Breast epithelium (tissue), 4 donors: ENCODE measurements at places on chromosomes 6 and 20. TPM values are rescaled to one million over a fixed set of nuclear protein-coding genes. Genes with fewer than 3 reads are reported as not detected.

- H3K27me3 ChIP-seq = no peaks in the 10 kb centered on the region
- H3K36me3 ChIP-seq = no peaks in the 10 kb centered on the region
- no peak overlapping the region for H3K4me3 ChIP-seq
- no peaks in the 10 kb centered on the region for H3K4me1 ChIP-seq
- no peak overlapping the region for H3K27ac ChIP-seq
Observed at GRCh38 chr6:156026486-156027247, 571.0 kb upstream of the NOX3 start.

DNA sequence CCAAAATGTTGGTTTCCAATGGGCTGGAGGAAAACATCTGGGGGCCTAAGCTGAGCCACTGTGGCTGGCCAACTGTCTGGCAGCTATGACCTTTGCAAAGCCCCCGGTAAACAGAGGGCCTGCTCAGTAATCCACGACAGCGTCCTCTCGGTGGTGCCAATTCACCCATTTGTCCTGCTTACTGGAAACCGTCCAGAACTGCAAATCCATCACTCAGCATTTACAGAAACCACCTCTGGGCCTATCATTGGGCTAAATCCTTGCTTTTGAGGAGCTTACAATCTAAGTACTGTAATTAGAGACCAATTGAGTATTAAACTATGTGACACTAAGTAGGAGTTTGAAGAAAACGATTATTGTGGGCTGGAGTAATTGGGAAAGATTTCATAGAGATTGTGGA is 31.0 kb downstream of the ADAT2 start:
- H3K4me3 ChIP-seq = no peak overlapping the region
- H3K36me3 ChIP-seq = no peaks in the 10 kb centered on the region
- H3K27ac ChIP-seq = no peak overlapping the region
- no peak for DNase-seq
- H3K27me3 ChIP-seq = no peaks in the 10 kb centered on the region

- peaks cover 45% of the 10 kb centered on the region for H3K4me1 ChIP-seq
- no peak for DNase-seq
- no peaks in the 10 kb centered on the region for H3K27me3 ChIP-seq
- H3K4me3 ChIP-seq = no peak overlapping the region
- peak overlapping the region; percentile 99 for H3K27ac ChIP-seq
Observed at GRCh38 chr20:47315339-47316056, 41.0 kb downstream of the ZMYND8 start.

- no peaks in the 10 kb centered on the region for H3K27me3 ChIP-seq
- no peaks in the 10 kb centered on the region for H3K36me3 ChIP-seq
- no peak overlapping the region for H3K27ac ChIP-seq
- no peak overlapping the region for H3K4me3 ChIP-seq
- DNase-seq = no peak
Observed at GRCh38 chr6:125299257-125299656, 2.5 kb downstream of the HDDC2 start.

DNA sequence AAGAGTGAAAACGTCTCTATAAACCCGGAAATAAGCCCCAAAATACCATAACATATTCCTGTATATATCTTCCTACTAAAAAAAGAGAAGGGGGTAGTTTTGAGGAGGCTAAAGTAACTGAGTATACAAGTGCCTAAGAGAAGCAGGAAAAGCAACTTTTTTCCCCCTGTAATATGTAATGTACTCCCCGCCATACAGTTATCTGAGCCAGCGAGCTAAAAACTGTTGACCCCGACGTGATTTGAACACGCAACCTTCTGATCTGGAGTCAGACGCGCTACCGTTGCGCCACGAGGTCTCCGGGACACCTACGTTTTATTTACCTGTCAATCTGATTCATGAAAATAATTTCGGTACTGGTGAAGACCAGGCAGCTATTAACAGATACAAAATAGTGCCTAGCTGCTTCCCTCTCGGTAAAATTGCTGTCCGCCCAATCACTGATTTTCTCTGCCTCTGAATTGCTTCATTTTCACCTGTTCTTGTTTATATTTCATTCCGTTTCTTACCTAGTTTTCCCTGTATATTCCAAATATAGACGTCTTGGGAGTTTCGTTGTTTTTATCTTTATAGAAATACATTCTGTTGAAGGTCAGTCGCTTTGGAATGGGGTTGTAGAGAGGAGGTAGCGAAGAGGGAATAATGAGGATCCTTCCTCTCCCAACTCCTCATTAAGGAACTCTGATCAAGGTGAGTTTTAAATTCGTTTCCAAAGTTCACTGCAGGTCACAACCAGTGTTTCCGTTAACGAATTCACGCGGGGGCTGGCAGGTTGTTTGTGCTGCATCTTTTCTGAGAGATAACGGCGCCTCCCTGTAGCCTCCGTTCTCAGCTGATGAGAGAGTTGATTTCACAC is 33.6 kb upstream of the BTN3A2 start:
- no peak for DNase-seq
- H3K36me3 ChIP-seq = no peaks in the 10 kb centered on the region
- no peaks in the 10 kb centered on the region for H3K4me1 ChIP-seq

SPATA25 gene
- total RNA-seq = 3.9 TPM

C20orf141 gene
- not detected for total RNA-seq

TNNC2 gene
- 2.0 TPM for total RNA-seq

DNA sequence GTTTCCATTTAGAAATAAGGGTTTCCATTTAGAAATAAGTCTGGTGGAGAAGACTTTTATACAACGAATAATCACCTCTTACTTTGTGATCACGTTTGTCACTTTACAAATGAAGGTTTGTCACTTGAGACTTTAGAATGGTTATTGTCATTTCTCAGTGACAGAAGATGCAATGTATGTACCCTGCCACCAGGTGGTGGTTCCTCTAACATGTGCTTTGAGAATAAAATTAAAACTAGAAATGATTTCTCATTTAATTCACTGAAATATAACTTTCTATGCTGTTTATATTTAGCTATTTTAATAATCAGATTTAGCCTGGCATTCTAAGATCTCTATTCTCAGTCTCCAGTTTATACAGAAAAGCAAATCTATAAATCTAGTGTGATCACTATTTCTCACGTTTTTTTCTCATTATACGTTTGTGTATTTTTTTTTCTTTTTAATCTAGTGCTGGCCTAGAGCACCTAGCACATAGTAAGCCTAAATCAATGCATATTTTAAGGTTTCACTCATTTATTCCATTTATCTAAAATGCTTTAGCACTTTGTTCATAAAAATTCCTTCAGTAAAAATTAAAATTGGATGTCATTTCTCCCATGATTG is 57.4 kb upstream of the TFAP2D start:
- no peak for DNase-seq
- H3K4me1 ChIP-seq = no peaks in the 10 kb centered on the region
- H3K27me3 ChIP-seq = no peaks in the 10 kb centered on the region
- H3K4me3 ChIP-seq = no peak overlapping the region
- no peaks in the 10 kb centered on the region for H3K36me3 ChIP-seq

DNA sequence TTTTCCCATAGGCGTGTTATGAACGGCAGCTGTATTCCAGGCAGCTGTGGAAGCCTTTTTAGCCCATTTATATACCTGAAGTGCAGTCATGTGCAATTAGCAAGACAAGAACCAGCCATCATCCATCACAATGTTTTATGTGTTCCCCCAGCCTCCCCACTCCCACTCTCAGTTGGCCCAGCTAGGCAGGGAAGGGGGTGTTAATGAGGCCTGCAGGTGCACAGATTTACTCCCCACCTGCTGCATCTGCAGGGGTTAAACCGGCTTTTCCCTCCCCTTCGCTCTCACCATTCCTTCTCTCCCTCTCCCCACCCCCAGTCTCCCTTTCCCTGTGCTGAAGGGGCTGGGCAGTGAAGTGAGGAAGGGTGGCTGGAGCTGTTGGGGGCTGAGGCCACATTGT is 149.8 kb upstream of the AKAP12 start:
- no peak overlapping the region for H3K27ac ChIP-seq
- DNase-seq = no peak
- H3K27me3 ChIP-seq = no peaks in the 10 kb centered on the region

- no peak overlapping the region for H3K27ac ChIP-seq
- H3K36me3 ChIP-seq = no peaks in the 10 kb centered on the region
- H3K27me3 ChIP-seq = peaks cover 14% of the 10 kb centered on the region
- no peaks in the 10 kb centered on the region for H3K4me1 ChIP-seq
- DNase-seq = no peak
- H3K4me3 ChIP-seq = no peak overlapping the region
Observed at GRCh38 chr20:59305908-59306655, 5.7 kb downstream of the EDN3 start.

RAB32 gene
- 43.8 TPM for total RNA-seq
